ENCODE measurements at places on chromosomes 7 and 10.

- DNase-seq: no peak
Measured at GRCh38 chr10:23557777-23558176, 118.9 kb downstream of the OTUD1 start.

GRCh38 chr7:145779140-145779539 is 337.5 kb upstream of the CNTNAP2 start:
- no peak for DNase-seq

DNA sequence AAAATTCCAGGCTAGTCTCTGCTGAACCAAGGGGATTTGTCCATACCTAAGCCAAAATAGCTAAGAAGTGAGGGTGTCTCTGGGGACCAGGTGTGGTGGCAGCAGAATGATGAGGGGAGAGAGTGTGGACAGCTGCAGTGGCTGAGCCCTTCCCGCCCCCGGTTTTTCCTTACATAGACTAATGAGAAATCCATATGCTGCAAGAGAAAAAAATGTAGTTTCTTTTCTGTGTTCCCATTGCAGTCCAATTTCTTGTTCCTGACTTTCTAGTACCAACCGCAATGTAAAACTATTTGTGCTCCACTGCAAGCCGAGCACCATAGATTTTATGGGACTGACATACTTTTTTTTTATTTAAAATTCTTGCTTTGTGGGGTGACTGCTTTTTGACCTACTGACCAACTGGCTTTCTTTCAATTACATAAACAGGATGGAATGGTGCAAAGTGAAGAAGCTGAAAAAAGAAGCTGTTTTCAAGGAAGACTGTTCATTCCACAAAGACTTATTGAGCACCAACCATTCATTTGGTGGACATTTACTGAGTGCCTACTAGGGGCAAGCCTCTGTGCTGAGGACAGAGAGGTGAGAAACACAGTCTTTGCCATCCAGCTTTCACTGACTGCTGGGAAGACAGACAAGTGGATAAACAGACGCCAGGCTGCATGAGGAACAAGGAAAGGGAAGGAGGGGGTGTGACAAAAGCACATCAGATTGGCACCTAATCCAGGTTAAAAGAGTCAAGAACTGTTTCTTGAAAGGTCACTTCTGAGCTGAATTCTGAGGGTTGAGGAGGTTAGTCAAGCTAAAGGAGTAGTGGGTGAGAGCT is 9.8 kb downstream of the CEP41 start:
- DNase-seq: no peak

DNA sequence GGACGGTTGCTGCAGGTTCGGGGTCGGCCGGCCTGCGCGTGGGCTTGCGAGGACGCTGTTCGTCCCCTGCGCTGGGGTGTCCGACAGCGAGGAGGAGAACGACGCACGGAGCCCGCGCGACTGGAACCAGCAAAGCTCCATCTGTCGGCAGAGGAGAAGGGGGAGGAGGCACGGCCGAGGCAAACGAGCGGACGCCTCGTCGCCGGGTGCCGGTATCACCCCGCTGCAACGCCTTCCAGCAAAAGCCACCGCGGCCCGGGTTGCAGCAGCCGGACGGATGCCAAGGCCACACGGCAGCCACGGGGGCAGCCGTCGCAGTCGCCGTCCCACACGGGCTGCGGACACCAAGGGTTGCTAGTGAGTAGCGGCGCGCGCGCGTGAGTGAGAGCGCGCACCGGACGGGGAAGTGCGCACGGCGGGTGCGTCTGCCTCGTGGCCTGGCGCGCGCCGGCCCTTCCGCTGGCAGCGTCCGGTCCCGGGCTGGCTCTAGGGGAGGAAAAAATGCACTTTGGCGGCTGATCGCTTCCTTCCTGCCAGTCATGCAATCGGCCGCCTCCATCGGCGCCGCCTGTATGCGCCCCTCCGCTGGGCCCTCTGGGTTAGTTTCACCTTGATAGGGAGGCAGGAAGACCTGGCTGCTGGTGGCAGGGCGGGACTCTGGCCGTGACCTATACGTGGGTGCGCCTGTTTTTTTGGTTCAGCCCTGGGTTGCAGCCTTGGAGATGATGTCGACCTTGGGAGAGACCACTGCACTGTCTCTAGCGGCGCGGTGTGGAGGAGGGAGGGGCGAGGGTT is 434 bp downstream of the STAMBPL1 start:
- DNase-seq: peak; percentile 59

DNA sequence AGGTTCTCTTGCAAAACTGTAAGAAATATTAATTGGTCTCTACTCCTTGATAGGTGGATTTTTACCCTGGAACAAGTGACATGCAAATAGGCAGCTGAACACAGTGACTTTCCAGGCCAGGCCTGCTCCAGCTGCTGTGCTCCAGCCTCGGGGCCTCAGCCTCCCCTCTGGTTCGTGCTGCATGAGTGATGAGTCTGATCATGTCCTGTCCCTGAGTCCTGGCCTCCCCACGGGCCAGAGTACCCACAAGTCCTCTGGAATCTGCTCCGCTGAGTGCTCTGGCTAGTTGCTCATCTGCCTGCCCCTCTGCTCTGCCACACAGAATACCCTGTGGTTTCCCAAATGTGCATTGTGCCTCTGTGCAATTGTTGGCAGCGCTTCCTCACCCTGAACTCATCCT is 80.1 kb upstream of the PDZD8 start:
- no peak for DNase-seq

- DNase-seq: no peak
Measured at GRCh38 chr10:71589617-71590551, 129.7 kb downstream of the C10orf105 start.

DNA sequence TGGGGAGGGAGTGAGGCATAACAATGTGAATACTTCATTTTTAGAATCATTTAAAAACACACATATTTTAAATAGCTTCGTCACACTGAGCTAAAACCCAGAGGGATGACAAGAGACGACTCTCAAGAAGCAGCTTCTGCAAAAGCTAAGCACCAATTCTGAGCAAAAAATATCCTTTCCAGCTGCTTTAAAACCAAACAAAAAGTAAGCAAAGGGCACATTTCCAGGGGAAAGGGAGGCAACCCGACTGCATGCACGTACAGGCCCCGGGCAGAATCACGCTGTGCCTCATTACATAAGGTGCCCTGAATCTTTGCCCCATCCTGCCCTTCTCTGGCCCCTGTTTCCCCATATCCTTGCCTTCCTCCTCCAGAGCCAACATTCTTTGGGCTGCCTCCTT is 78.4 kb downstream of the DGKI start:
- DNase-seq: no peak

DNA sequence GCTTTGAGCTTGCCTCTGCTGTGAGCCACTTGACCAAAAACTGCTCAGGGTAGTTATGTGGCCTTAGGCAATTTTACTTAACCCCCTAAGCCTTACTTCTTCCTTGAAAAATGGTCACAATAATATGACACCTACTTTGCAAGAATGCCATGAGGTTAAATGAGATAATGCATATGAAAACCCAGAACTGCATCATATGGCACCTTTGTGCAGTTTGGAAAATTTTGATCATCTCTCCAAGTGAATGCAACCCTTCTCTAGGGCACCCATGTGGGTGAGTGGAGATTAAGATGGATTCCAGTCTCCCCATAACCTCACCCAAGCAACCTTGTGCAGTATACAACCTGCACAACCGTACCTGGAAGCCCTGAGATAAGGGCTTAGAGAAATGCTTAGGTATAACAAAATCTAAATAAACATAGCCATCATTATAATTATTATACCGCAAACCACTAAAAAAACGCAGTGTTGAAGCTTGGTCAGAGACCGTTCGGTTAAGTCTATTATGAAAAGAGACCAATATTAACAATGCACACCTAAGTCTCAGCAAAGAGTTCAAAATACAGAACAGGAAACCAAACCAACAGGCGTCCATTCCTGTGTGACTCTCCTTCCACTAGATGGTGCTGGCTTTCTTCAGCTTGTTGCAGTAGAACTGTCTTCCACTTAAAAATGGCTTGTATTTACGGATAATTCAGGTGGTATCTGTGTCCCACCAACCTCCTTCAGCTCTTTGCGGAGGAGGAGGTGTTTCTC is 21.0 kb upstream of the ASB15 start:
- no peak for DNase-seq

DNA sequence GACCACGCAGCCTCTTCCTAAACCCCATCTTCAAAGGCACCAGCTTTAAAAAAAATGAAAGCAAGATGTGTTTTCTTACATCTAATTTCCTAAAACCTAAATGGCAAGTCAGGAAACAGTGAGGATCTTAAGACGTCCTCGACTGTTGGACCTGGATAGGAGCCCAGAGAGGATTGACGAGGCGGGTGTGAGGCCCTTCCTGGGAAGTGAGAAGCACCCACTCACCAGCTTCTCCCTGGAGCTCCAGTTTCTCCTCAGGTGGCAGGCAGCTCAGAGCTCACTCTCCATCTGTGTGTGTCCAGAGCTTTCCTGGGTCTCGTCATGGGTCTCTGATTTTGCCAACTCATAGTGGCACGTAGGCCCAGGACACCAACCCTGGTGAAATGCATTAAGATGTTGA is 614.0 kb upstream of the AUTS2 start:
- no peak for DNase-seq

DNA sequence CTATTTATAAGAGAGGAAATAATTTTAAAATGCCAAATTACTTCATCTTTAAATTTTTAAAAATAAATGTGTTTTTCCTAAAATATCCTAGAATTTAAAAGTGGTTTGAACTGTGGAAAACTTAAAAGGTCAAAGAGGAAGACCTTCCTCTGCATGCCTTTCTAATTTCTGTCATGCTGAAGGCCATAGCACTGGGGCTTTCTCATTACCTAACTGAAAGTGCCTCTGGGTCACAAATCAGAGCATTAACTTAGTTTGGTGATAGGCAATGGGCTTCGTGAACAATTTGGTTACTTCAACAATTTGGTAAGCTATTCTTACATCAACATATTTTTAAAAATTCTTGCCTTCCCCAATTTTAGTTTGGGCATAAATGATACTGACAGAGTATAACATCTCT is 100.2 kb upstream of the SAMD8 start:
- no peak for DNase-seq

DNA sequence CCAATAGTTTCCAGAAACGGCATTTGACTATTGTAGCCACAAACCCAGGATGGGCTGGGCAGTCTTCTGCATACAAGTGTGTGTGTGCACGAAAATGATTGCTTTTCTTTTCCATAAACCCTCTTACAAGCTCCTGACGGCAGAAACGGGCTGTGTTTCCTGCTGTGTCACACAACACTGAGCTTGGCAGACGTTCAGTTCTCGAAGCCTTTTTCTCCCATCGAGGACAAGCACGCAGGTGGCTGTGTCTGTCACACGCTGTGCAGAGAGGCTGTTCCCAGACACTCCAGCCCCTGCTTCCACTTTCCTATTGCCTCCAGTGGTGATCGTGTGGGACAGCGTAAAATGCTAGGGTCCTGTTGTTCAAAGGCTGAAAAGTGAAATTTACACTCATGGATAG is 32.1 kb downstream of the RBAK start:
- no peak for DNase-seq

- no peak for DNase-seq
Measured at GRCh38 chr10:30510184-30510931, 76.4 kb downstream of the MAP3K8 start.

DNA sequence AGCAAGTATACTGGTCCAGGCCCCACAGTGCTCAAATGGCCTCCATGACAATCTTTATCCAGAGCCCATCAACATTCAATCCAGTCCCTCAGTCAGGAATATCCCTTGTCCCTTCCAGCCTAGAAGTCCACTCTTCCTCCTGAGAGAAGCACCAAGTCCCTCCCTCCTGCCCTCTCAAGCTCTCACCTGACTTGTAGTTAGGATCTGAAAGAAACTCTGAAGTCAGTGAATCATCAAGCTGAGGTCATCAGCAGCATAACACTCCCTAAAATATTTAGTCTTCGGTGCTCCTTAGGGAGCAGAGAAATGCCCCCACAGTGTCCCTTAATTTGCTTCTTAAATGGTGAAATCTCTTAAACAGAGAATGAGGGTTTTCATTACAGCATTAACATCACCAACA is 31.0 kb downstream of the GRM8 start:
- DNase-seq: no peak

DNA sequence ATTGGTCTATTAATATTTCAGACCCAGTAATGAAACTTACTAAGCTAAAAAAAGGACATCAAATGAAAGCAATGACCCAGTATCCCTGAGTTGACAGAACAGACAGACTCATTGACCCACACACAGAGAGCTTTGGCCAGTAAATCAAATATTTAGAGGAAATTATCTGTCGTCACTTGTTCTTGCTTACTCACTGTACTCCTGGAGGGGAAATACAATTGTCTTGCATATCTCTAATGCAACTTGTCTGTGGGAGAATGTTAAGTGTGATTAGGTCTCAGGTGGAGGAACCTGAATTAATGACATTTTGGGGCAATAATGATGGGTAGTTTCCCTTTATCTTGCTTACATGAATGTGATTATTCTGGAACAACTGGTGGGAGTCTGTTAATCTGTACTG is 80.4 kb downstream of the CUBN start:
- no peak for DNase-seq

- DNase-seq: no peak
Measured at GRCh38 chr7:136030867-136031318, 53.7 kb upstream of the MTPN start.

- no peak for DNase-seq
Measured at GRCh38 chr7:127973832-127974231, 57.4 kb downstream of the LRRC4 start.

DNA sequence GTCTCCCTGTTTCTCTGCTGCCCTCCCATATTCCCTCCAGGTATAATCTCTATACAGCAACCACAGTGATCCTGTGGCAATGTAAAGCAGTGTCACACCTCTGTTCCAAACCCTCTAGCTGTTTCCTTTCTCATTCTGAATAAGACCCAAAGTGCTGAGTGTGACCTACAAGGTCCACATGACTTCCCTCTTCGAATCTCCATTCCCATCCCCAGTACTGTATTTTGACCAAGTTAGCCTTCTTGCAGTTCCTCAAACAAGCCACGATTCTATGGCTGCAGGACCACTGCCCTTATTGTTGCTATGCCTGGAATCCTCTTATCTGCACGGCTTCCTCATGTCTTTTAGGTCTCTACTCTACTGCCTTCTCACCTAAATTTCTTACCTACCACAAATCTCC is 291.9 kb downstream of the DOCK4 start:
- no peak for DNase-seq

- no peak for DNase-seq
Measured at GRCh38 chr7:103710247-103710646, 264.2 kb upstream of the SLC26A5 start.

DNA sequence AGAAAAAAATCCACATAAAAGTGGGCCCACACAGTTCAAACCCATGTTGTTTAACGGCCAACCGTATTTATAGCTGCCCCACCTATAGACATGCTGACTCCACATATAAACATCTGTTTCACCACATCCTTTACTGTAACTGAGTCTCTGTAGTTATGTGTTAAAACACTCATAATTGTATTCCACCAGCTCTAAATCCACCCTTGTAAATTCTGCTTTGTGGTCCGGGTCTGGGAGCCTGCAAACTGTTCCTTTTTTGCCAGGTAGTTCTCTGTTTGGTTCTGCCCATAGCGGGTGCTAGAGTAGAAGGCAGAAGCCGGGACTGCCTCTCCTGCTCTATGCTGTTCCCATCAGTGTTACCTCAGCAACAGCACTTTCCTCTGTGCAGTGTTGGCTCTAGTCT is 20.2 kb upstream of the FHIP2A start:
- DNase-seq: no peak

Measured in omental fat pad (tissue), 4 donors.